Natural killer cell (primary cell): ENCODE measurements at places on chromosomes 11 and 22.

- H3K4me3 ChIP-seq: no peak overlapping the region
- no peak for DNase-seq
- H3K27ac ChIP-seq: no peak overlapping the region
- no peaks in the 10 kb centered on the region for H3K36me3 ChIP-seq
- H3K27me3 ChIP-seq: no peaks in the 10 kb centered on the region
Observed at GRCh38 chr11:125312391-125312790, 147.8 kb downstream of the PKNOX2 start.

DNA sequence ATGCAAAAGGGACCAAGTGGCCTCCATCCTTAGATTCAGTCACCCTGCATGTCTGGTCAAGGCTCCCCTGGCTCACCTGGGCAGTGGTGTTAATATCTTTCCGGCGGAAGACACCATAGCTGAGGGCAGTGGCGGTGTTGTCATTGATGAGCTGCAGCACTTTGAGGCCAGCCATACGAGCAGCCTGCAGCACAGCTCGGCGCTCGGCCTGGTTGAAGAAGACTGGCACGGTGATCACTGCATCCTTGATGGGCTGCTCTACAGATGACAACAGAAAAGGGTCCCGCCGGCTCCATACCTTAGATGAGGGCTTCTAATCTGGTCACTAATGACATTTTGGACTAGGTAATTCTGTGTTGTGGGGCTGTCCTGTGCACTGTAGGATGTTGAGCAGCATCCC lies 2.6 kb downstream of the HYOU1 start:
- no peak overlapping the region for H3K4me3 ChIP-seq
- peaks cover 24% of the 10 kb centered on the region for H3K4me1 ChIP-seq
- no peaks in the 10 kb centered on the region for H3K27me3 ChIP-seq
- DNase-seq: no peak

- H3K36me3 ChIP-seq: no peaks in the 10 kb centered on the region
- H3K27me3 ChIP-seq: peaks cover 4% of the 10 kb centered on the region
- peaks cover 44% of the 10 kb centered on the region for H3K4me1 ChIP-seq
- H3K4me3 ChIP-seq: no peak overlapping the region
- no peak overlapping the region for H3K27ac ChIP-seq
Observed at GRCh38 chr11:45094958-45095690, 51.3 kb upstream of the PRDM11 start.

DNA sequence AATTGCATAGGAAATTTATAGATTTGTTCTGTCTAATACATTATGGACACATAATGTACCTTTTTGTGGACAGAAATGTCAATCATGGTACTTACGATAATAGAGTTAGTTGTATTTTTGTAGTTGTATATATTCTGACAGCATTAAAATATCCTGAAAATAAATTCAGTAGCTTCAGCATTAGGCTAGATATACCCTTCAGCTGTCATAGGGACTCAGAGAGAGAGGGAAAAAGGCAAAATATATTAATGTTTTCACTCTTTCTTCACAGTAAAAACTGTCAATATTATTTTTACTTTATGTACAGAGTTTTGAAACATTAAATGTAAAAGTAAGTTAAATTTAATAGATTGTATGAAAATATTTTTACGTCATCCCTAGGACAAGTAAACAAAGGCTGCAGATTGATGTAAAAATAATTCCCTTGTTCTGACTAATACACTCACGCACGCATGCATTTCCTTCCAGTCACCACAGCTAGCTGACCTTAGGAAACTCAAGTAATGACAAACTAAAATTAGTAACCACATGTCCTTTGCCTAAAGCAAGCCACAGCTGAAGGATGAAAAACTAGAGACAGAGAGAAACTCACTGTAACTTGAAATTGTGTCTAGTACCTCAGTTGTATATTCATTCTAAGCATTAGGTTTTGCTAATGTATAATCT lies 104.7 kb upstream of the CARD18 start:
- DNase-seq: no peak
- H3K27me3 ChIP-seq: no peaks in the 10 kb centered on the region
- no peaks in the 10 kb centered on the region for H3K36me3 ChIP-seq
- H3K27ac ChIP-seq: no peak overlapping the region
- no peaks in the 10 kb centered on the region for H3K4me1 ChIP-seq

- no peak overlapping the region for H3K4me3 ChIP-seq
- no peaks in the 10 kb centered on the region for H3K4me1 ChIP-seq
- no peaks in the 10 kb centered on the region for H3K27me3 ChIP-seq
- H3K36me3 ChIP-seq: no peaks in the 10 kb centered on the region
- no peak for DNase-seq
Observed at GRCh38 chr11:92453055-92453454, 228.4 kb downstream of the FAT3 start.

- H3K27me3 ChIP-seq: no peaks in the 10 kb centered on the region
- H3K4me3 ChIP-seq: no peak overlapping the region
- peak; percentile 6 for DNase-seq
- H3K27ac ChIP-seq: no peak overlapping the region
- H3K4me1 ChIP-seq: no peaks in the 10 kb centered on the region
Observed at GRCh38 chr11:2681408-2682145, 18.2 kb downstream of the KCNQ1OT1 start.

DNA sequence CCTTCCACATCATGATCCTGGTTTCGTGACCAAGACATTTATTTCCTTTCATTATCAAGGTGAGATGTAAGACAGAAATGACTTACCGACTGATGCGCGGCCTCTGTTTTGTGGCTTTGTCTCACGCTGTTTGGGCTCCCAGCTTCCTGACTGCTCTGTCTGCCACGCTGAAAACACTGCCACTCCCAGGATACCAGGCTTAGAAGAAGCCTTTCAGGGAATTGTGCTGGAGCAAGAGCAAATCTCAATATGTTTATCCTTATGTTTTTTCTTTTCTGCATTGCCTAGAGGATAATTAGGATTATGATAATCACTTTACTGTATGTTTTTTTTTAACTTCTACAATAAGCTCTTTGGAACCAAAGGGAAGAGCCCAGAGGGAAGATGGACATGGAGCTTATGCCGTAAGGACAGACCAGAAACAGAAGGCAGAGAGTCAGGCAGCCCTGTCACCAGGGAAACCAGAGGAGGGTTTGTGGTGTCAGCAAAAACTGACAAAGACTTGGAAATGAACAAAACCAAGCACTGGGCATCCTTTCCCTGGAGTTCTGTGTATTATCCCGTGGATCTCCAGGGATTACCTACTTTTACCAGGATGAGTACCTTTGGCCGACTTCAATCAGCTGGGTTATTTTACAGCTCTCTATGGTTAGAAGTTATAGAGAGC lies 68.2 kb upstream of the ISX start:
- DNase-seq: no peak
- no peaks in the 10 kb centered on the region for H3K36me3 ChIP-seq
- H3K27me3 ChIP-seq: no peaks in the 10 kb centered on the region
- no peaks in the 10 kb centered on the region for H3K4me1 ChIP-seq
- H3K27ac ChIP-seq: no peak overlapping the region

- DNase-seq: no peak
- no peak overlapping the region for H3K27ac ChIP-seq
- no peaks in the 10 kb centered on the region for H3K27me3 ChIP-seq
- no peaks in the 10 kb centered on the region for H3K36me3 ChIP-seq
- H3K4me1 ChIP-seq: no peaks in the 10 kb centered on the region
- no peak overlapping the region for H3K4me3 ChIP-seq
Observed at GRCh38 chr11:103779054-103779453, 257.4 kb upstream of the DDI1 start.

- H3K27me3 ChIP-seq: no peaks in the 10 kb centered on the region
- H3K4me3 ChIP-seq: no peak overlapping the region
- H3K27ac ChIP-seq: no peak overlapping the region
- peaks cover 23% of the 10 kb centered on the region for H3K36me3 ChIP-seq
- H3K4me1 ChIP-seq: peaks cover 10% of the 10 kb centered on the region
- DNase-seq: no peak
Observed at GRCh38 chr22:37932821-37933578, 20.4 kb downstream of the C22orf23 start.

DNA sequence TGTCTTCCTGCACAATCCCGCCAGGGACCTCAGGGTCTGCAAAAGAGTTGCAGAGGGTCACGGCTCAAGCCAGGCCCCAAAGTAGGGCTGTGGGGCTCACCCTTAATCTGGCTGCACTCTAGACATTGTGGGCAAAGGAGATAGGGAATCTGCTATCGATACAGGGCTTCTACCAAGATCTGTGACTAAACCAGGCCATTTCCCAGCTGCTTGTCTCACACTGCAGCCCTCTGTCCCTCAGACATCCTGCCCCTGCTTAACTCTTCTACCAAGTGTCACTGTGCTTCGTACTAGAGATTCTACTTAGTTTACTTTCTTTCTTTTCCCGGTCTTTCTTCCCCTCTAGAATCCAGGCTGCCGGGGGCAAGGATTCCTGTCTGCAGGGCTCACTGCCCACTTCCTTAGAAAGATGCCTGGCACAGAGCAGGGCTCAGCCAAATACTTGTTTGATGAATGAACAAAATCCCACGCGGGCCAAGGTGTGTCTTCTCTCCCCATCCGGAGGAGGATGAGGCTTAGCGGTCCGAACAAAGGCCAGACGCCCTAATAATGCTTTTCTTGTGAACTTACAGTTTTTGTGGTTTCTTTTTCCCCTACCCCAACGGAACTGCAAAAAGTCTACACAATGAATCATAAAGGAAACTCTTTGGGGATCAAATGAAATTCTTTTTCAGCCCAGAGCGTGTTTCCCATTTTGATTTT lies 61.3 kb upstream of the ANO1 start:
- no peaks in the 10 kb centered on the region for H3K27me3 ChIP-seq
- DNase-seq: no peak
- H3K4me1 ChIP-seq: no peaks in the 10 kb centered on the region
- no peak overlapping the region for H3K4me3 ChIP-seq
